ENCODE measurements at places on chromosomes 3 and 15. TPM values are rescaled to one million over a fixed set of nuclear protein-coding genes. Genes with fewer than 3 reads are reported as not detected.

- no peak for DNase-seq
Observed at GRCh38 chr15:62697636-62698035, 344.9 kb upstream of the TPM1 start.

DNA sequence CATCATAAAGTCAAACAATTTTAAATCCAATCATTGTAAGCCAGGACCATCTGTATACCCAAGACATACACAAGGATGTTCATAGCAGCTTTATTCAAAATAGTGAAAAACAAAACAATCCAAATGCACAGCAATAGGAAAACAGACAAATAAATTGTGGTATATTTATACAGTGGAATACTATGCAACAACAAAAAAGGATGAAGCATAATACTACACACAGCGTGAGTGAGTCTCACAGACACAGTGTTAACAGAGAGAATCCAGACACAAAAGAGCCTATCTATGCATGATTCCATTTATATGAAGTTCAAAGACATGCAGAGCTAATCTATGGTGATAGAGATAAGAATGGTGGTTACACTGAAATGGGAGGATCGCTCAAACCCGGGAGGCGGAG lies 5.6 kb upstream of the MUC20 start:
- DNase-seq: no peak

DNA sequence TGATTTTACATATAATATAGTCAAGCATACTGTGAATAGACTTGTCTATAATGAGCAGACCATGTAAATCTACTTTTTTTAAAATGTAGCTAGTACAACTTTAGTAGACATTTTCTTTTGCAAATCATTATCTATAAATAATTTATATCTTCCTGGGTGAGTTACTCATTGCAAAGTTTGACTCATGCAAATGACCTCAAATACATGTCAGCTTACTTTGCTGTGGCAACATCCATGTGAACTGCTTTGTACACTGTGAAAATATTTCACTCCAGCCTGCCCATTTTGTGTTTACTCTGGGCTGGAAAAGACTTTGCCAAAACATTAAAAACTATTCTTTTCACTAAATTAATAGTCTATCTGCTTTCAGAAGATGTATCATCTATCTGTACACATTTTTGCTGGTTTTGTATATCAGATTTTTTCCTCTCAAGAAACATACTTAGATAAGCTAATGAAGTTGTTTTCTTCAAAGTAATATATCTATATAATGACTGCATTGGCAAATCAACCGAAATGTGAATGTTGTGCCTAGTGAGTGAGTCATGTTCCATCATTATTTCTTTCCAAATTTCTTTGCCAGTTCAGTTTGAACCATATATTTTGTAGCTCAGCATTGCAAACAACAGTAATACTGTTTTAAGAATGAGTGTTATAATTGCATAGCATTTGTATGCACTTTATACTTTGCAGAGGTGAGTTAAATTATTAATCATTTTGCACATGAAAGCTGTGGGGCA lies 26.5 kb downstream of the IGSF10 start:
- DNase-seq: peak; percentile 81

DNA sequence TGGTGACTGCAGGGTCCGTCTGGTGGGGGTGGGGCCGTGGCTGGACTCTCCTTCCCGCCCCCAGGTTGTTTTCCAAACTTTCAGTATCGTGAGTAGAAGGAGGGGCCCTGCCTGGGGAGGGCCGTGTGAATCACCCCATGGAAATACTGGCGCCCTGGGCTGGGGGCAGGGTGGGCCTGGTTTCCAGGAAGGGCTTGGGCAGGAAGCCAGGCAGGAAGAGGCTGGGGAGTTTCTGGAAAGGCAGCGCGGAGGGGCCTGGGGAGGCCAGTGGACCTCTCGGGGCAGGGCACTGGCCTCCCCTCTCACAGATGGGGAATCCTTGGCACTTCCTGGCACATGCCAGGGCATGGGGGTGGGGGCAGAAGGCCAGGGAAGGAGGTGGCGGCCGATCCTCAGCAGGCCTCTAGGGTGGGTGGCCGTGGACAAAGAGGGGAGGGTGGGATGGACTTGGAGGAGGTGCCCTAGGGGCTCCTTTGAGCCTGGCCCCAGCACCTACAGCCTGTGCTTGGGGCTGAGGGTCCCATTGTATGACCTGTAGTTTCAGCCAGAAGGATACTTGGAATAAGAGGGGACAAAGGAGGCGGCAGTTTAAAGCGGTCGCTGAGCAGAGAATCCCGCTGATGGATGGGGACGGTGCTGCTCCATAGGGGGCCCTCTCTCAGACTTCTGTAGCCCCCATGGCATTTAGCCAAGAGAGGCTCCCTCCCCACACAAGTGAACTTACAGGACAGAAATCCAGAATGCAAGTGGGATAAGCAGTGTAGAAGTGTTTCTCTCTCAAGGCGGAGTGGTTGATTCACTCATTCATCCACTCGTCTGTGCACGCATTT lies 56.5 kb upstream of the GATA2 start:
- peak; percentile 81 for DNase-seq

DNA sequence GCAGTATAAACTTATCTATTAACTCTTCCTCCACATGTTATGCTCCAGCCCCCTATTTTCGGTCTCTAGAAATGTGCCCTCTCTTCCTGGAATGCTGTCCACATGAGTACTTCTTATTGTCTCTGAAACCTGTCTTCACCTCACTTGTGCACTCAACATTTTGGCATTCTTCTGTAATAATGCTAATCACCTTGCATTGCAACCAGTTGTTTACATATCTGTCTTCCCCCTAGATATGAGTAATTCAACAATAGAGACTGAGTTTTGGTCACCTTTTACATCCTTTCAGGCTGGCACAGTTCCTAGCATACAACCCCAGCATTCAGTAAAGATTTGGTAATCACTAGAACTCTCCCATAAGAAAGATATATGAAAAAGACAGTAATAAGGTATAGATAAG lies 17.2 kb downstream of the CCDC80 start:
- DNase-seq: no peak

DNA sequence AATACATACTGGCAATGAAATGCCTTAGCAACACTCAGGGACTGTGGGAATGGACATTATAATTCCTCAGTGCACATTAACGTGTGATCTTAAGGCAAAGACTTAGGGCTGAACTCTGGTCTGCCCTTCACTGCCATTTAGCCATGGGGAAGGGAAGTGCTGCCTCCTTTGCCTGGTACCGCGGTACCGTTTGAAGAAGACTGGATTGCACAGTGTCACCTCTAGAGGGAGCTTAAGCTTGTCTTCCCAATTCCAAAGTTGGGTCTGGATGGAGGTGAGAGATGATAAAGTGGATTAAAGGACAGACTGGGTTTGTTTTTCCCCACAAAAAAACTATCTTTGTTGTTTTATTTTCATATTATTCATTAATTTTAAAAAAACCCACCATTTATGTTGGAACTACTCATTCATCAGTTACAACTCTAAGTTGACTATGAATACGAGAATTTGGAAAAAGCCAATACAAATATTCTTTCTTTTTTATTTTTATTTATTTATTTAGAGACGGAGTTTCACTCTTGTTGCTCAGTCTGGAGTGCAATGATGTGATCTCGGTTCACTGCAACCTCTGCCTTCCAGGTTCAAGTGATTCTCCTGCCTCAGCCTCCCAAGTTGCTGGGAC lies 60.0 kb upstream of the SYN2 start:
- peak; percentile 42 for DNase-seq

The BMF gene
- 0.23 TPM for total RNA-seq

The GPR149 gene
- not detected for total RNA-seq

The LDHAL6B gene
- total RNA-seq: not detected
